ENCODE measurements at places on chromosomes 4 and X. TPM values are rescaled to one million over a fixed set of nuclear protein-coding genes. Genes with fewer than 3 reads are reported as not detected.

DNA sequence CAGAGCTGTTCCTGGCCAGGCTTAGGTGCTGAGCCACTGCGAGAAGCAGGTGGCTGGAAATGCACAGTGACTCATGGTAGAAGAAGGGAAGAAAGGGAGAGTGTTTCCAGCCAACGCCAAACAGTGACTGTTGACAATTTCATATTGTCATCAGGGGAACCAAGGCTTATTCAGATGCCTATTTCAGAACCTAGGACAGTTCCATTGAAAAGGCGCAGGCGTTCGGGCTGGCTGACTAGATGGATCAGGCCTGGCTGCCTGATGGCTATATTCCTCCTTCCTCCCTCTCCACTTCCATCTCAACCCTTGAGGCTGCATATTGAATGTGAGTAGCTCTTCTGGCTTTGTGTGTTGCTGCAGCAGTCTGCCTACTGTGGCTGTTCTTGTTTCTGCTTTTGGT is 73.0 kb upstream of the FRMPD4 start:
- peak; percentile 63 for DNase-seq

DNA sequence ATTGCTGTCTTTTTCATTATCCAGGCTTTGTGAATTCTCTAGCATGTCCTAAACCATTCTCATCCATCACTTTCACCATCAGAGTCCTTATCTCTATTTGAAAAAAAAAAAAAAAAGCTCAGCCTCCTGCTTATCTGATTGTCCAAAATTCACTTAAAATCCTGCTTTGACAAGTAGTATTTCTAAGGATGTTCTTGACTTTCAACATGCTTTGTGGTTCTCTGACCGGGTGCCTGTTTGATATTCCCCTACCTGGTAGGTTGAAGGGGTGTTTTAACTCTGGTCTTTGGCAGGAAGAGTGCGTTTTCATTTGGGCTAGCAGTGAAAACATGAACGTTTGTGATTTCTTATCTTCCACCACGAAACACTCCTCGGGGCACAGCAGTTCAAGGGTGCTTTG is 17.3 kb upstream of the BBS12 start:
- DNase-seq: no peak

DNA sequence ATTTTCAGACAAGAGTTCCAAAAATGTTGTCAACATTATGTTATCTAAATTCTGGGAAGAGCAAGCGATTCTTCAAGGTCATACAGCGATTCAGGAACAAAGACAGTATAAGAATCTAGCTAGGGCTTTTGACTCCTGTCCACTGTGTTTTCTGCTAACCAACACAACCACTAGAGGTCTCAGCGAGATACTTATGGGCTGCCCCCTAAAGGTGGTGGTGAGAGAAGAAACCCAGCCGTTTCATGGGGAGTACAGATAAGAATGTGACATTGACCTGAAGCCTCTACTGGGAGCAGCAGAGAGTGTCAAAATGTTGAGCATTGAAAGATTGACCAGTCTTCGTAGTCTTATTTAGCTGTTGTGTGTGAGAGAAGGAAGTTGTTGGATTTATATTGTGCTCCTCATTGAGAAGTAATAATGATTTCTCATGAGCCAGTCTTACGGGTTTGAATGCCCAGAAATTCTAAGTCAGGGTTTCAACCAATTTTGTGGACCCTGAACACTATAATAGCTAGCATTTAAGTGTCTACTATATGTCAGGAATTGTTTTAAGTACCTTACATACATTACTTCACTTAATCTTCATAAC is 168.3 kb downstream of the SPRY1 start:
- DNase-seq: peak; percentile 86

DNA sequence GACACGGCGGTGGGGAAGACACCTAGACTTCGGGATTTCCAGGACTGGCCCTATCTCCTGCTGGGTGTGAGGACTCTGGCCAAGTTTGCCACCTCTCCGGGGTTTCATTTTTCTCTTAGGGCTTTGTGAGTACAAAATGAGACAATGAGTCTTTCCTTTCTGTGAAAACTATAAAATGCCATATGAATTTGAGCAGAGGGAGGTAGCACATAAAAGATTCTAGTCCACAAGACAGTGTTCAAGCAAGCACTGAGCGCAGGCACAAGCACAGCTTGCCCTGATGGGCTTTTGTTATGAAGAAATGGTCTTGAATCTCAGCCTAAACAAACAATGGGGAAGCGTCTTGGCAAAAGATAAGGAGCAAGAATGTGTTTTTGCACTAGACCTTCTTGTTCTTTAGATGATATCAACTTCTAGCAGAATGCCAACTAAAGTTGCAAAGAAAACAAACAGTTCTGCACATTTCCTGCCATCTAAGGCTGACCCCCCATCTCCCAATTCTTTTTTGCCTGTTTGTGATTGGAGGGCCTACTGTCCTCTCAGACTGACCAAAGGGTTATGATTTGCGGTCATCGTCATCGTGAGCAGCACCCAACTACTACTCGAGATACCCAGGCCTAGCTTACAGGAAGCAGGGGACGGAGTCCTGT is 73.0 kb upstream of the ZNF518B start:
- DNase-seq: peak; percentile 81

GRCh38 chr4:140705625-140706275 is 50.4 kb downstream of the TBC1D9 start:
- DNase-seq: no peak

GRCh38 chr4:47752214-47752613 is 85.7 kb downstream of the CORIN start:
- no peak for DNase-seq

DNA sequence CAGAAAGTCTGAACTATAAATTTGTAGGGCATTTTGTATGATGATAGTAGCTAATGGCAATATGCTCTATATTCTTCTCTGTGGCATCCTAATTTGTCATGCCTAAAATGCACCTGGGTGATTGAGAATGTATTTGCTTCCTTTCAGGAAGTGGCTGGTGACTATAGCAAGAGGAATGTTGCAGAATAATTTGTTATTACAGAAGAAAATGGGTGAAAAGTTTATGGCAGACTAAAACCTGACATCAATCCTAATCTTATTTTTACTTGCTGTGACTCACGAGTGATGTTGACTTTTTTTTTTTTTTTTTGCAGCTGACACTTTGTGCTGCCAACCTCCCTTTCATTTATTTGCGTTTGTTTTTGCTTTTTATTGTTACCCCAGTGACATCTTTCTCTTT is 141.1 kb downstream of the MSL3 start:
- DNase-seq: peak; percentile 56

- no peak for DNase-seq
Observed at GRCh38 chr4:604131-604530, 21.2 kb upstream of the PDE6B start.

GRCh38 chr4:100017637-100018310 is 67.7 kb upstream of the H2AZ1 start:
- DNase-seq: peak; percentile 51

DNA sequence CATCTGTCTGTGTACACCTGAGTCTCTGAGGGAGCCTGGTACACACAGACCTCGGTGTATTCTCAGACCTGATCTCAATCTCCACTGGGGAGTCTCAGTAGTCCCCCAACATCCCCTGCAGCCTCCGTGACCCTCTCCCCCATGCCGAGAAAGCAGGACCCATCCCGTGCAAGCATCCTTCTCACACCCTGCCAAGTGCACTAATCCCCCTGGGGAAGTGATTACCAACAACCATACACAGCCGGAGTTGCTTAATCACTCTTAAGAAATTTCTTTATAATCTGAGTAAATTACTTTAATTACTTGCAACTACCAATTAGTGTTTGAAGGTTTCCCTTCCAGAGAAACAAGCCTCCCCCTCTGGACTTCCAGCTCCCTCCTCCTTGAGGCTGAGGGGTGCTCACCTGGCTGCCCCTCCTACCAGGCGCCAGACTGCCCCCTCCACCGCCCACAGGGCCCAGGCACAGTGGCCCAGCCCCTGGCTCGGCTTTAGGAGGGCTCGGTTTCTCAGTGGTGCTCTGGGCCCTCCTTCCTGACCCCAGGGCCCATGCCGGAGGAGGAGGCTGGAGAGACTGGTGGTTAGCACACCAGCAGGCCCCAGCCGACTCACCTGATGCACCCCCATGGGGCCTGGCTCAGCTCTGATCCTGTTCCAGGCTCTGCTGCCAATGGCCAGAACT is 43.8 kb downstream of the PJA1 start:
- no peak for DNase-seq

DNA sequence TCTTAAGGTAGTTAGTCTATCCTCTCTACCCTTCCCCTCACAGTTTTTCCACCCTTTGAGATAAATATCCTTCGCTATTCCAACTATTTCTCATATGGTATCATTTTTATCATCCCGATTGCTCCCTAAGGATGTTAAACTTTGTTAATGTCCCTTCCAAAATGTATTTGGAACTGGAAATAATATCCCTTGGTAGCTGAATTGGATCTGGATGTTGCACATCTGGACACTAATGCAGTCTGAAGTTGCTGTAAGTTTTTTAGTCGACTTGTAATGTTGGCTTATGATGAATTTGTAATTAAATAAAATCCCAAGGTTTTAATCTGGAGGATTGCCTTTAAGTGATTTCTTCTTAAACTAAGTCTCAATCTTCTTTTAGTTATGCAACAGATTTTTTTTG is 22.5 kb downstream of the XIAP start:
- DNase-seq: no peak

- DNase-seq: no peak
Observed at GRCh38 chr4:19379191-19379708, 872.5 kb upstream of the SLIT2 start.

DNA sequence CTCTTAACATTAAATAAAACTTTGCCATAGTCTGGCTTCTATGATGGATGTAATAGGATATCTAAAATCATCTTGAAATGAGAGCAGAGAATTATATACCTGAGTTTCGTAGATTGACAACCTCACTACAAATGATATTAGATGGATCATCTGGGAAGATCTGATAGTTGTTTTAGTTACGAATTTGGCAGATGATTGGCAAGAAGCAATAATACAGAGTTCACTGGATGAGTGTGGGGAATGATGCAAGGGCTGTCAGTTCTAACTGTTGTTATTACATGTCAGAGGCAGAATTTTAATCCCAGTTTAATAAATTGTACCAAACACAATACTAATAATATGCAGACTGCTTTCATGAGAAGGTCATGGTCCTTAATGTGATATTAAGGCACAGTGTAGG is 585.2 kb downstream of the TRAM1L1 start:
- no peak for DNase-seq

DNA sequence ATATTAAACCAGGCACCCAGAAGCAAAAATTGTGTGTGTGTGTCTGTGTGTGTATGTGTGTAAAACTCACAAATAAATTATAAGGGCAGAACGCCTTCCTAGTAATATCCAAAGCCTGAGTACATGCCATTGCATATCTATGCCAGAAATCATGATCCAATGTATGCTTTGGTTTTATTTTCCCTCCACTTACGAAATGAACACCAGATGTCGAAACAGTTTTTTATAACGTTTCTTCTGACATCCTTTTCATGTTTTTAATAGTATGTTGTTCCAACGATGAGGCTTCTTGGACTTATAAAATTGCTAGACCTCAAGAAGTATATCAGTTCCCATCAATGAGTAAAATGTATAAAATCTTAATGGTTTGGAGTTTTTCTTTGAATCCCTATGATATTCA is 55.4 kb downstream of the KCNIP4 start:
- peak; percentile 34 for DNase-seq

DNA sequence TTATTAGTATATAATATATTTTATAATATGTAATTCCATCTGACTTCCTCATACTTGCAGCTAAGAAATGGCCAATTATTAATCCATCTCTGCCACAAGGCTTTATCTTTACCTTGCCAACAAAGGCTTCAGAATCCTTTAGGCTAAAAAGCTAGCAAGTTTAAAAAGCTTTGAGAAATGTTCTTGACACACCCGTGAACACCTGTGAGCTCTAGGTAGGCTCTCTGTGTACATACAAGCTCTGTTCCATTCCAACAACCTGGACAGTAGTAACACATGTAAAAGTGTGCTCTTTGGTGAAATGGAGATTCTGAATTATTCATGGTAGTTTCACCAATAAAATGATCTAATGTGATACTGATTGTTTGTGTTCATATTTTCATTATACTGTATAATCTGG is 49.7 kb upstream of the USP9X start:
- DNase-seq: no peak

DNA sequence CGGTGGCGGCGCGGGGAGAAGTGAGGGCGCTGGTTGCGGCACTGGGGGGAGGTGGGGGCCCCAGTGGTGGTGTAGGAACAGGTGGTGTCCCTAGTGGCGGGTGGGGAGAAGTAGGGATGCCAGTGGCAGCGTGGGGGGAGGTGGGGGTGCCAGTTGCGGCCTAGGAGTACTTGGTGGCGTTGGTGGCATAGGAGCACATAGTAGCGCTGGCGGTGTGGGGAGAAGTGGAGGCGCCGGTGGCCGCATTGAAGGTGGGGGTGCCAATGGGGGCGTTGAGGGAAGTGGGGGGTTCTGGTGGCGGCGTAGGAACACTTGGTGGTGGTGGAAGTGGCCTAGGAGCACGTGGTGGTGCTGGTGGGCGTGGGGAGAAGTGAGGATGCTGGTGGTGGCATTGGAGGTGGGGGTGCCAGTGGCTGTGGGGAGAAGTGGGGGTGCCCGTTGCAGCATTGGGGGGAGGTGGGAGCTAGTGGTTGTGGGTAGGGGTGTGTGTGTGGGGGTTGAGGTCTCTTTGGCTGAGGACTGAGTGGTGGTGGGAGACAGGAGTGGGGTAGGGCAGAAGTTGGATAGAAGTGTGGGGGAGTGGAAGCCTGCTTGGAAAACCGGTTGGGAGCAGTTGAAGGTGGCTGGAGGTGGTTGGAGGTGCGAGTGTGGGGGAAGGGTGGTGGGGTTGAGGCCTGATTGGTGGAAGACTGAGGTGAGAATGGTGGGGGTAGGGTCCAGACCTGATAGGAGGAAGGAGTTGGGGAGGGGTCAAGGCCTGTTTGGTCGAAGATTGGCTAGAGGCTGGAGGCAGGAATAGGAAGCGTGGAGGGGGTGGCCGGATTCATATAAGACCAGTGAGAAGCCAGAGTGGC is 1.1 kb downstream of the GCNA start:
- no peak for DNase-seq

DNA sequence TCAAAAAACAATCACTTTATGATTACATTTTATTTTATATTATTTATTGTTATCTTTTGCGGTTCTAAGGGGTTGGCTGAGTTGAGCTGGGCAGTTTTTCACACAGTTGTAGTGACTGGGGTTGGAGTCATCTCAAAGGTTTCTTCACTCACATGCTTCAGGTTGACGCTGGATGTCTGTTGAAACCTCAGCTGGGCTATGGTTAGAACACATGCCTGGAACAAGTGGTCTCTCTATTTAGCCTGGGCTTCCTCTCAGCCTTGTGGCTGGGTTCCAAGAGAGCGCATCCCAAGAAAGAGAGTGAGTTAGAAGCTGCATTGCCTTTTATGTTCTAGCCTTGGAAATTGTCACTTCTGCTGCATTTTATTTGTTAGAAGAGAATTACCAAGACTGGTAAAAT is 87.4 kb downstream of the CBLL2 start:
- DNase-seq: no peak

DNA sequence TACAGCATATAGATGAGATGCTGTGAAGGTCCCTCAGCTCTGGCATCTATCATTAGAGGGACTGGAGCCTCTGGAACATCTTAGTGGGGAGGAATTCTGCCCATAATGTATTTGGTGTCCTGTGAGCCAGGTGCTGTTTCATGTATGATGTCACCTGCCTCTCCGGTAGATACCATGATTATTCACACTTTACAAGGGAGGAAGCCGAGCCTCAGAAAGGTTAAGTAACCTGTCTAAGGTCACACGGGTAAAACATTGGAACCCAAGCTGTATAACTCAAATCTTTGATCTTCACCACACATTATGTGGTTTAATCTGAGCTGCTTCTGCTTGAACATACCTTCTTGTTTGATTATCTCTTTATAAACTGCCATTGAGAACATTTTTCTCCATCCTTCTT is 442.8 kb downstream of the BCOR start:
- no peak for DNase-seq

TNIP3 gene
- 2.0 TPM for total RNA-seq

VCX gene
- total RNA-seq: not detected

CNKSR2 gene
- total RNA-seq: not detected

BRS3 gene
- total RNA-seq: not detected

SMIM10 gene
- not detected for total RNA-seq

Measured in MCF 10A (cell line).